Stimulated activated CD8-positive, alpha-beta memory T cell treated with anti-CD3 and anti-CD28 coated beads, Interleukin-7, amount 100 ng/mL, for 24 hours (primary cell): ENCODE measurements at places on chromosomes 12 and 14.

GRCh38 chr12:67701121-67701520 is 52.6 kb downstream of the DYRK2 start:
- no peak for DNase-seq

- DNase-seq: no peak
Measured at GRCh38 chr14:100239211-100239839, 381 bp downstream of the YY1 start.

DNA sequence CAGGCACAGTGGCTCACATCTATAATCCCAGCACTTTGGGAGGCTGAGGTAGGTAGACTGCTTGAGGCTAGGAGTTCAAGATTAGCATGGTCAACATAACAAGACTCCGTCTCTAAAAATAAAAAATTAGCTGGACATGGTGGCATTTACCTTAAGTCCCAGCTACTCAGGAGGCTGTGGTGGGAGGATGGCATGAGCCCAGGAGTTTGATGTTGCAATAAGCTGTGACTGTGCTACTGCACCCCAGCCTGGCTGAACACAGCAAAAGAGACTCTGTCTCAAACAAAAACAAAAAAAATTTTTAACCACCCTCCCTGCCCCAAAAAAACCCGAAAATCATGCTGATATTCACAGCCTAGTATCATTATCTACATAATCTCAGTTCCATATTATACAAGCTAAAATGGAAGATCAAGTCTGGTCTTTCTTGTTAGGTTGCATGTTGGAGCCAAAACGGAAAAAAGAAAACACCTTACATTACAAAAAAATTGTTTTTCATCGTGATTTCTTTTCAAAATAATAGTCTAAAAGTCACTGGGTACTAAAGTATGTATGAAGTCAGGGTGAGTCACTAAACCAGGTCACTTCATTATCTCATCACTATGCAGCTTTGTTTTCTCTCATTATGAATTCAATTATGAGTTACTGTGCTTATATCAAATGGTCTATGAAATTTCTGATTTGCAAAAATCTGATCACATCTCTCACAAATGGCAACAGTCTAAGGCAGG is 13.8 kb downstream of the GXYLT1 start:
- no peak for DNase-seq

DNA sequence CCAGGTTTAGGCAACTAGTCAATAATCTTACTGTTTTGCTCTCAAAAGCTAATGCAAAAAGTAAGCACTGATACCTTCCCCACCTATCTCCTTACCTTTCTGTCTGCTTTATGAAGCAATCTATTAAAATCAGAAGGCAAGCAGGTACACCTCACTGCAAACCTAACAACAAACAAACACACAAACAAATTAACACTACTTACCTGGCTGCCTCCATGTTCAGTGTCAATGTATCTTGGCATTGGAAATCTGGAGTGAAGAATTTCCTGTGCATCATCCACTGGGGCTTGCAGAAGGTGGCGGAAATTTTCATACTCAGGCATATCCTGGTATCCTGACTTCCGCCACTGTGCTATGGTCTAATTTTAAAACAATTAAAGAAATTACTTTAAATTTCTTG is 62.5 kb downstream of the SEC23A start:
- DNase-seq: no peak

GRCh38 chr12:52082669-52082987 is 3.1 kb downstream of the SMIM41 start:
- no peak for DNase-seq

DNA sequence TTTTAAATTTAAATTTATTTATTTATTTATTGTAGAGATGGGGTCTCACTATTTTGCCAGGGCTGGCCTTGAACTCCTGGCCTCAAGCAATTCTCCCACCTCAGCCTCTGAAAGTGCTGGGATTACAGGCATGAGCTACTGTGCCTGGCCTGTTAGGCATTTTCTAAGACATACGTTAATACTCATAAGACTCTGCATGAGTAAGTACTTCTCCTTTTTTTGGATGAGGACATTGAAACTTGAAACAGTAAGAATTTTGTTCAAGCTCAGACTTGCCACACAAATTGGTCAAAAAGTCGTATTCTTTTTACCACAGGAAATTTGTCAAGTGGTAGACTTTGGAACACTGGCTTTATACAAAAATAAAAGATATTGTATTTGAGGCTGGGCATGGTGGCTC is 187.4 kb upstream of the RASSF8 start:
- DNase-seq: no peak

DNA sequence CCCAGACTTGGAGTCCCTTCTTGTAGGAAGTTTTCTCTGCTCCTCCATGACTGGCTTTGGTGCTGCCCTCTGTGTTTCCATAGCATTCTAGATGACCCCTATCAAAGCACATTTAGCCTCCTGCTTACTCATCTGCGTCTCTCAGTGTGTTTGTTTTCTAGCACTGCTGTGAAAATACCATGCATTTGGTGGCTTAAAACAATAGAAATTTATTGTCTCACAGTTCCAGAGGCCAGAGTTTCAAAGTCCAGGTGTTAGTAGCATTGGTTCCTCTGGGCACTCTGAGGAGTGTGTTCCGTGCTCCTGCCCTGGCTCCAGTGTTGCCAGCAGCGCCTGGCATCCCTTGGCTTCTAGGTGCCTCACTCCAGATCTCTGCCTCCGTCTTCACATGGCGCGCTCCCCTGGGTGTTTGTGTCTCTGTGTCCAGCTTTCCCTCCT is 86.1 kb downstream of the CACNA1C start:
- no peak for DNase-seq

DNA sequence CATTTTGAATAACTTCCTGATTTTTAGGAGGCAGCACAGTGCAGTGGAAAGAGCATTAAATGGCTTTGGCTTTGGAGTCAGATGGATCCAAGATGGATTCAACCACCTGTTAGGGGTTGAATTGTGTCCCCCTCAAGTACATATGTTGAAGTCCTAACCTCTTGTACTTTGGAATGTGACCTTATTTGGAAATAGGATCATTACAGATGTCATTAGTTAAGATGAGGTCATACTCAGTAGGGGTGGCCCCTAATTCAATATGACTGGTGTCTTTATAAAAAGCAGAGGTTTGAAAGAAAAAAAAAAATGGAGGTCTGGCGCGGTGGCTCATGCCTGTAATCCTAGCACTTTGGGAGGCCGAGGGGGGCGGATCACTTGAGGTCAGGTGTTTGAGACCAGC is 18.8 kb downstream of the ATP5MC2 start:
- DNase-seq: no peak

DNA sequence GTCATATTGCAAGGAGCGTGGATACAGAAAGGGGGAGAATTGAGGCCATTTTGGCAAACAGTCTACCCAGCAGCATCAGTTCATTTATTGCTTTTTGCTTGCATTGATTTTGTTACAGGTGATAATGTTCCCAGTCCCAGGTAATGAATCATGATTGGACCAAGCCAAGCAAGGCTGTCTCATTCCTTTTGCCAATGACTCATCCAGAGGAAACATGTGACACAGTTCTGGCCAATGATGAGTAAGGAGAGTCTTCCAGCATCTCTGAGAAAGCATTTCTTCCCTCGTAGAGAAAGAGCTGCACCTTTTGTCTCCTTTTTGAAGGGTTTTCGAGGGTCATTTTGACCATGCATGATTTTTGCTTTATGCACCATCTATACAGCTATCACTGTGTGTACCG is 68.2 kb downstream of the SLC15A4 start:
- no peak for DNase-seq

- no peak for DNase-seq
Measured at GRCh38 chr14:104356738-104357688, 218.6 kb downstream of the KIF26A start.

- no peak for DNase-seq
Measured at GRCh38 chr12:28583701-28584261, 393.5 kb downstream of the CCDC91 start.

- DNase-seq: no peak
Measured at GRCh38 chr12:119180380-119181040, 1.8 kb downstream of the HSPB8 start.

DNA sequence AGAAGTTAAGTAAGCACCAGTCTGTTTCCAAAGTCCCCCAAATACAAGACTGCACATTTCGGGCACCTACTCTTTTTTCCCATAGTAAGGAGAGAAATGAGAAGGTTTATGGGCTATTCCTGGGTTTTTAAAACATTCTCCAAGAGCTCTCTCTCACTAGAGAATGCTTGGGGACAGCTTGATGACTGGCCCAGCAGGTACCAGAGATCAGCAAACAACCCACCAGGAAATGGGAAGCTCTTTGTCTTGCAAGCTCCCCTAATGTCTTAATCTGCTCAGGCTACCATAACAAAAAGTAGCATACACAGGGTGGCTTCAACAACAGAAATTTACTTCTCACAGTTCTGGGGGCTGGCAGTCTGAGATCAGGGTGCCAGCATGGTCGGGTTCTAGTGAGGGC is 41.8 kb upstream of the CRY1 start:
- DNase-seq: no peak

GRCh38 chr14:76100236-76100635 is 51.5 kb upstream of the GPATCH2L start:
- no peak for DNase-seq

GRCh38 chr12:97995559-97995958 is 519.8 kb upstream of the TMPO start:
- no peak for DNase-seq

- no peak for DNase-seq
Measured at GRCh38 chr12:11561411-11561810, 88.1 kb upstream of the ETV6 start.
